ENCODE measurements at places on chromosomes 13 and 19.

- DNase-seq, result no peak
Observed at GRCh38 chr13:45575146-45575829, 40.3 kb downstream of the ERICH6B start.

DNA sequence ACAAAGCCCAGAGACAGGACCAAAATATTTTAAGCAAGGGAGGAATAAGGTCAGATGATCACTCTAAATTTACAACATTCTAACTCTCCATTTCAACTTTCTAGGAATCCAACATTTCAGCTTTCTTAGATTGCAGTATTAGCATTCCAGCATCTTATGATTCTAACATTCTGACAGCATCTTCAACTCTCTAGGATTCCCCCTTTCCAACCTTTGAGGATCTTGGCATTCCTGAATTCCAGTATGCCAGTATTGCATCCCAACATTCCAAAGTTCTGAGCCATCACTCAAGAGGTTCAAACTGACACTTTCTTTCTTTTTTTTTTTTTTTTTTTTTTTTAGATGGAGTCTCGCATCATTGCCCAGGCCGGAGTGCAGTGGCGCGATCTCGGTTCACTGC is 13.8 kb downstream of the TGFB1 start:
- DNase-seq, result no peak

GRCh38 chr13:42492372-42492920 is 81.5 kb upstream of the TNFSF11 start:
- no peak for DNase-seq

GRCh38 chr13:27960362-27961226 is 8.5 kb downstream of the CDX2 start:
- DNase-seq, result peak; percentile 90

DNA sequence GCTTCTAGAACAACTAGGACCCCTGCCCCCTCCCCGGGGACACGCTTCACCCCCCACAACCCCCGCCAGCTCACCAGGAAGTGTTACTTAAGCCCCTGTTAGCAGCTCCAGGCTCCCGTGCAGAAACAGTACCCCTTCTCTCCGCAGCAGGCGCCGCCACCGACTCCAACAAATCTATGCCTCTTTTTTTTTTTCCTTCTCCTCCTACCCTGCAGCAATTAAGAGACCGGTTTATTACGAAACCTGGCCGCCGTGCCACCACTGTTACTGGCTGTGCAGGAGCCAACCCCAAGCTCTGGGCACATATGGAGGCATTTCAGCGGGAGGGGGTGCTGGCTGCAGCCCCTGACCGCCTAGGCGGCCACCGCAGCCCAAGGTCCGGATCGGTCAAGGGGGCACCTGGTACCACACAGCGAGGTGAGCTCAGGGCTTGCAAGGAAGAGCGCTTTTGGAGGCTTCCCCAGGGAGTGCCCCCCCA is 2.4 kb downstream of the GADD45B start:
- no peak for DNase-seq

DNA sequence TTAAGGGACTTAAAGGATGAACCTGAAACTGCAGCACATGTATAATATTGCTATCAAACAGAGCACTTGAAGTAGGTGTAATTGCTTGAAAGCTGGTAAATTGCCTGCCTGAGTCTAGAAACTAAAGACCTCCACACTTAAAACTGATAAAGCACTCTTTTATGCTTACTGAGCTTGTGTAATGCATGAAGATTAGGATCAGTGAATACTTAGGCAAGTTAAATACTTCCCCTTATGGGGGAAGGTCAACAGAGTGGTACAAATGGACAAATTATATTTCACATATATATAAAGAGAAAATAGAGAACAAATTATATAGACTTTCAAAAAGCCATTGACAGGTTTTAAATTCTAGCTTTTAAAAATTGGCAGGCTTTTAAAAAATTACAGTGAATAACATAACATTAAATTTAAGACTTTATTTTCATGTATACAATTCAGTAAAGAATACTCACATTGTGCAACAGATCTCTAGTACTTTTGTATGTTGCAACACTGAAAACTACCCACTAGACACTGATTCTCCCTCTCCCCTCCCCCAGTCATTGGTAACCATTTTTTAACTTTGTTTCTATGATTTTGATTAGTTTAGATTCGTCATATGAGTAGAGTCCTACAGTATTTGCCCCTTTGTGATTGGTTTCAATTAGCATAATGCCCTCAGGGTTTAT is 23.9 kb downstream of the PIBF1 start:
- DNase-seq, result no peak

GRCh38 chr19:40348961-40349507 is 539 bp downstream of the PLD3 start:
- no peak for DNase-seq

DNA sequence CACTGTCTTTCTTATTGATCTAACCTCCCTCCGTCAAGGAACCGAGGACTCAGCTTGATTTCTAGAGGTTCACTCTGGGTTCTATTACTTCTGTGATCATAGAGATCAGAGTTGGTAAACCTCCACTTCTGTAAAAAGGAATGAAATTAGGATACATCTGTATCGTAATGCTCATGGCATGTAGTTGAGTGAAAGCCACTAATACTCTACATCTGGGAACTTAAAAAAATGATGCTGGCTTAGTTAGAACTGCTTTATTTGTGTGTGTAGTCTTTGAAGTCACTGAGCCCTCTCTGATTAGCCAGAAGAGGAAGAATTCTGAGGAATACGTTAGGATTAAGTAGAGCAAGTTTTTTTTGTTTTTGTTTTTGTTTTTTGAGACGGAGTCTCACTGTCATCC is 140.8 kb downstream of the GGACT start:
- no peak for DNase-seq

GRCh38 chr19:55443045-55443823 is at the start of gene SHISA7:
Gene SHISA7, minus strand, starts transcription at chr19:55443300. Its CDS starts 437 bp downstream, at chr19:55442863.
- no peak for DNase-seq

DNA sequence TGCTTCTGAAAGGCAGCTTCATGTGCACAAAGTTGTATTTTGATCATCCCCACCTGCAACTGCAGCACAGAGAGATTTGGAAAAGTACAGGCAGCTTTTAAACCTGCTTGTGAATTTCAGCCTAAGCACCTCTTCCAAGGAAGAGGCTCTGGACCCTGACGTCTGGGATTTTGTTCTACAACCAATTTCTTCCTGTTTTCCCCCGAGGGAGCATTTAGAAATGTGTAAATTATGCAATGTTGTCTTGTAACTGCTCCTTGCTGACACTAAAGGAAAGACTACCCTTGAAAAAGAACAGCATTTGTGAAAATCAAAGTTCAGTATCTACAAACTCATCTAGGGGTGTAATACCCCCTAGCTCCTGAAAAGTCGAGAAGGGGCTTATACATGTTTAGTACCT is 15.4 kb downstream of the MED26 start:
- no peak for DNase-seq

DNA sequence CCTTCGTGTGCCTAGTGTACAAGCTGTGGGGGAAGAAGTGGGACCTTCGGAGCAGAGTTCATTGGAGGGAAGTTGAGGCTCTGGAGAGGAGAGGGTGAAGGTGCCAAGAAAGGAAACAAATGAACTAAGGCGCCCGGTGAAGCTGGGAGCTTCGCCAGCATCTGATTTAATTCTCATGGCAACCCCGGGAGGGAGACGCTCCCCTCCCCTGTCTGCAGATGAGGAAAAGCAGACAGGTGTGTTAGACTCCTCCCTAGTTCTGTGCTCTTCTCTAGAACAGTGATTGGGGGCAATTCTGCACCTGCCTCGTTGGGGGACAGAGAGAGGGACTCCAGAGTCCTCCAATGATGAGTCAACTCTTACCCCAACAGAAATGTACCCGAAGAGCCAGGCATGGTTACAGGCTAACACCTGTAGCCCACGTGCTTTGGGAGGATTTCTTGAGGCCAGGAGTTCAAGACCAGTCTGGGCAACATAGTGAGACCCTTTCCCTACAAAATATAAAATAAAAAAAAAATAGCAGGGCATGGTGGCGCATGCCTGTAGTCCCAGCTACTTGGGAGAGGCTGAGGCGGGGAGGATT is 4.2 kb downstream of the SSC5D start:
- no peak for DNase-seq

- DNase-seq, result no peak
Observed at GRCh38 chr13:75825161-75825560, 189.0 kb downstream of the LMO7 start.

DNA sequence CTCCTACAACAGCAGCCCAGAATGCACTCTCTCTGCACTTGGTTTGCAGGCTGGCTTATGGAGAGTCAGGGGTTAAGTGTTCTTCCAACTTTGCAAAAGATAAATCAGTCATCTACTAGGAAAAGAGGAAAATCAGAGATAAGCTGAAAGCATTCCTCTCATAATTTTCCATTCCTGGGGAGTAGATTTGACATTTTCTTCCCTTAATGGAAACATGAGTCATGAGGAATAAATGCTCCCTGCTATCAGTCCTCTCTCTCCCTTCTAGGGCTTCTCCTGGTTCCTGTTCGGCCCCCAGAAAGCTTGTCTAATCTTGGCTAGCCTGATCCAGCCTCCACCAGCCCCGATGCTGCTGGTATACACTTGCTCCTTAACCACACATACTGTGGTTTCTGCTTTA is 28.4 kb upstream of the ENOX1 start:
- no peak for DNase-seq

DNA sequence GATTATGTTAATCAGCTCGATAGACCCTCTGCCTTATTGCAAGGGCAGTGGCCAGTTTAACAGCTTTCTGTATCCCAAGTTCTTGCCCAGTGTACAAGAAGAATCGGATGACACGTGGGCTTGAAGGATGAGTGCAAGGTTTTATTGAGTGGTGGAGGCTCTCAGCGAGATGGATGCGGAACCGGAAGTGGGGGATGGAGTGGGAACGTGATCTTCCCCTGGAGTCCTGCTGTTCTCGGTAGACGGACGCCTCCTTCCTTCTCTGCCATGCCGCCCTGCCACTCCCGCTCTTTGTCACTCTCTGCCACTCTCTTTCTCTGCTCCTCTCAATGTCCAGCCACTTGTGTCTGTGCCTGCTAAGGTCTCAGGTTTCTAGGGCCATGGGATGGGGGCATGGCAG is 21.0 kb downstream of the RFXAP start:
- no peak for DNase-seq

- DNase-seq, result no peak
Observed at GRCh38 chr13:43243711-43244110, 220.3 kb downstream of the DNAJC15 start.

DNA sequence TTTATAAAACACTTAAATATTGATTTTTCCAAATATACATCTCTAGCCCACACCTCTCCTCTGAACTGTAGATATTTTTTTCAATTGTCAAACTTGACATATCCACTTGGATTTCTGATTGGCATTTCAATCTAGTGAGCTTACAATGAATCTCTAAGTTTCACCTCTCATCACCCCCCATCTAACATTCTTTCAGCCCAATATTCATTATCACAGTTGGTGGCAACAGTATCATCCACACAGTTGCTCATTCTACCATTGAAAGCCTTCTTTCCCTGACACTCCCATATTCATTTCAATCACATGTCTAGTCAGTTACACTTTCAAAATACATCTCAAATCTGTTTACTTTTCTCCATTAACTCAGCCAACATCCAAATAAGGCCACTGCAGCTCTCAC is 385.2 kb downstream of the PCDH20 start:
- no peak for DNase-seq

DNA sequence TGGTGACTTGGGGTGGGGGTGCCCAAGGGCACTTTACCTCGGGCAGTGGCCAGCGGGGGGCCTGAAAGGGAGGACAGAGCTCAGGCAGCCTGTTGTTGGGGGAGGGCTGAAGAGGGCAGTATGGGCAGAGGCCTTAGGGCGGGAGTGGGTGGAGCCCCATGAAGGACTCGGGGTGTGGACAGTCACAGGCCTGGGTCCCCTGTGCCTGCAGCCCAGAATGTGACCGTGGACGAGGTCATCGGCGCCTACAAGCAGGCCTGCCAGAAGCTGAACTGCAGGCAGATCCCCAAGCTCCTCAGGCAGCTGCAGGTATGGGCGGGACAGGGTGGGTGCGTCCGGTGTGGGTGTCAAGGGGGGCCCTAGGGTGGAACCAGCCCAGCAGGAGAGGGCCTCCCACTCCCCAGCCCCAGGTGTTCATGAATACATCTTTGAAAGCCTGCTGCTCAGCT is 22.5 kb downstream of the NKPD1 start:
- DNase-seq, result no peak

GRCh38 chr19:51101171-51101865 is 6.9 kb downstream of the CTU1 start:
- no peak for DNase-seq

DNA sequence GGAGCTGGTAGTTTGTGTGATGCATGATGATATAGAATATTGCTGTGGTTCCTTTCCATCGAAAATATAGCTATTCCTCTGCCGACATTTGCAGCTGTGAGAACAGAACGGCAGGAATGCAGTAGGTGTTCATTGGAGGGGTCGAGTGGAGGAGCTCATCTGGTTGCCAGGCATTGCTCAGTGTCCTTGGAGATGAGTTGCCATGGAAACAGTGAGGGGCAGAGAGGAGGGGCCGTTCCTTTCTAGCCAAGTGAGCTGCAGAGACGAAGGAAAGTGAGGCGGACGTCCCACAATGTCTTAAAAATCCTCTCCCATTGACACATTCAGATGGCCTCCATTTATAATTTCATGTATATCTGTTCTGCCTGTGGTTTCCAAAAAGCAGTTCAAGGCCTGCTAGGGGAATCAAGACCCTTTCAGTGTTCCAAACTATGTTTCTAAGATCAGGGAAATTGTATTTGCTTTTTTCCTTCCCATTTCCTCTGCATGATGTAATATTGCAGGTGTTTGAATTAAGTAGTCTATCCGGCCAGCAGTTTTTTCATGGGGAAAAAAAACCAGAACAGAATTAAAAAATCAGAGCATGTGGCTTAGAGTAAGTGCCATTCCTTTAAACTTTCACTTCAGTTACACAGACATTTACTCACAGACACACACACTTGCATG is 41.2 kb upstream of the ZNF835 start:
- DNase-seq, result no peak

DNA sequence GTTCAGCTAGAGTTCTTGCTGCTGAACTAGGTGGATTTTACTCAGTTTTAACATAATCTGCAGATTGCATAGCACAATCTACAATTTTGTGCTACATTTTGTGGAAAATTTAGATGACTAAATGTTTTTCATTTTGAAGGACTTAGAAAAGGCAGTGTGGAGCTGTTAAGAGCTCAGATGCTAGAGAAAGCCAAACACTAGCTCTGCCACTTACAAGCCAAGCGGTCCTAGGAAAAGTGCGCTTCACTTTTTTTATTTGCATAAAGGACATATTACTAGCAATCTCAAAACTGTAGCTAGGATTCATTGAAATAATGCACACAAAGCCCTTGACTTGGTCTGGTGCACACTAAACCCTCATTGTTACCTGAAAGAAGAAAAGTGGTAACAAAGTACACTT is 8.1 kb upstream of the CSNK1A1L start:
- DNase-seq, result no peak

DNA sequence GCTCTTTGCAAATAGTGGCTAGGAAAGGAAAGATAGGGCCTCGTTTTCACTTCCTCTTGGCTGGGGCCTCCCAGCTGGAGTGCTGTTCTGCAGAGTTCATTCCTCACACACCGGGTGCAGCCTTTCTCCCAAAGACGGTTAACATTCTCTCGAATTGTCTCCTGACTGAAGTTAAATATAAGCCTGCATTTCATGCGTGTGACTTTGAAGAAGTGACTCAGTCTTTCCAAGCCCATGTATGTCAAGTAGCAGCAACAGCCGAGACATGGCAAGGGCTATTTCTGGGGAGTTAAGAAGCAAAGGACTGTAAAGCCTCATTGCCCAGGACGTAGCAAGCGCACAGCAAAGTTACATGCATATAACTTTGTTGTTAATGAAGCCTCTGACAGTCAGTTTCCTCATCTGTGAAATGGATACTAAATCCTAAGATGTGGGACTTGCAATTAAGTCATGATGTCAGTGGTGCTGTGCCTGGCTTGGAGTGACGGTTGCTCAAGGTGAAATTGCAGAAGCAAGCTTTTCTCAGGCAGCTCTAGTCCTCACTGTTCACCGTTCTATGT is 502.4 kb downstream of the MYO16 start:
- DNase-seq, result no peak

GRCh38 chr13:66102864-66103263 is 1127.3 kb downstream of the PCDH9 start:
- DNase-seq, result no peak
